ENCODE measurements at places on chromosomes 3 and 15.

DNA sequence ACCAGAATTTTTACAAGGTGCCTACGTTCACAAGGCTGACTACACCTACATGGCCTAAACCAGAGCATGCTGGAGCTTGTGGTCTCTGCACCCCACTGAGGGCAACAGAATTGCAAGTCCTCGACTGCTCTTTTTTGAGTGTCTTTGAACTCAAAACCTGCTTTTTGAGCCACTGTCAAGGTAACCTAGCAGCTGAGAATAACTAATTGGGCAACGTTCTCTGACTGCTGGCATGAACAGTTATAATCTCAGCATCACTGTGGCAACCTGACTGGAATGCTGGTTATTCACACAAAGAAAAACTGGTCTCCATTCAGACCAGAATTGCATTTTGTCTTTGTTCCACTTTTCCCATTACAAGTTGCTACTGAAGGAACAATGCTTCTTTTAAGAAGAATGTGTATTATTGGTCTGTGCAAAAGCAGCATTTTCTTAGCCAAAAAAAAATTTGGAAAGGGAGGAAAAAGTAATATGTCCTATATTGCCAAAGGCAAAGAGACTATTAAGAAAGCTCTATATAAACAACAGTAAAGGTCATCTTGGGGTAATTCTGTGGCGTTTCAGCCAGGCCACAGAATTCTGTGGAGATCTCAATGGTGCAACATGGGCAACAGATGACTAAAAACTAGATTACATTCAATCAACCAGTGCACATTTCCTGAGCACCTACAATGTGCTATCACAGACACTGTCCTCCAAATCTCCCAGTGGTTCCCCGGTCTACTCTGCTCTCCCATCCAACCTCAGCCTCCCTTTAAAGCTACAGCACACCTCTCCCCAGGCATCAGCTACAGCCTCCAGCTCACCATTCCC, 76.8 kb downstream of the TNIK start:
- no peak for DNase-seq

DNA sequence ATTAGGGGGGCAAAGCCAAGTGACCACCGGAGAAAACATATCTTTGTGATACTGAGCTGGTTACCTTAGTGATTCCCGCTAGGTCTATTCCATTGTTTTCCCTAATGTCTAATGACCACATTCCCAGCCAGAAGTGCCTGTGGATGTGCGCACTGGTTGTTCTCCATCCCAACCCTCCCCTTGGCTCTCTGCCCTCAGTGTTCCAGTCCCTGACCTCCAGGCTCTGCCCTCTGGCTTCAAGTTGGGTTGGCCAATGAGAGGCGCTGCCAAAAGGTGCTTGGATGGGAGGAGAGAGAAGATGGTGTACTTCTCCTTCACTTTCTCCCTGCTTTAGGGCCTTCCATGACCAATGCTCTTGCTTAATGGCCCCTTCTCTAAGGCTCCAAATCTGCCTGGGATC, 2.4 kb downstream of the COLQ start:
- DNase-seq: no peak

DNA sequence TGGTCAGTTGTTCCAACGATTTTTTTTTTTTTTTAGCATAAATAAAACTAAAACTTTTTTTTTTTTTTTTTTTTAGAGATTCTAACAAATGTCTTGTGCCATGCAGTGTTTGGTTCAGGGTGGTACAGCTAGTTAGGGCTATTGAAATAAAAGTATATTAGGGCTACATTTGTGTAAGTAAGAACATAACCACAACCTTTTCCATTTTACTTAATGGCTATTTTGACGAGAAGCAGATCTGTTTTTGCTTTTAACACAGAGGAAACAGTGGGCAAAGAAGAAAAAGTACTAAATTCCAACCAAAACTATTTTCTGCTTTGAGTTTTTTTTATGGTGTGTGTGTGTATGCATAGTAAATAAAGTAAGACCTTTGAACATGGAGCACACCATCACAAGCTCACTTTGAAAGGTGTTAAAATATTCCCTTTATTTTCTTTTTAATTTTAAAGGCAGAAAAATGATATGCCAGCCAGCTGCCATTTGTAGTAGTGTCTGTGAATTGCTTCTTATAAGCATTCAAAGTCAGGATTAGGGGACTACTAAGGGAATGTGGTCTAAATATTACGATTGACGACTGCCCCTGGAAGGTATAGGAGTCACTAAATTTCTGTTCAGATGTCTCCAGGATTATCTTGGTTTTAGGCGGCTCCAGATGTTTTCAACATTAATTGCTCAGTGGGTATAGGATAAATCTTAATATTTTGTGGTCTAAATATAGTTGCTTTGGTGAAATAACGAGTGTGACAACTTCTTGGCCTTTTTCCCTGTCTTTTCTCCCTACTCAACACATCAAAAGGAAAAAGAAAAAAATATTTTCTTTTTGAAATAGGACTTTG, 3.1 kb downstream of the RARB start:
- DNase-seq: no peak

DNA sequence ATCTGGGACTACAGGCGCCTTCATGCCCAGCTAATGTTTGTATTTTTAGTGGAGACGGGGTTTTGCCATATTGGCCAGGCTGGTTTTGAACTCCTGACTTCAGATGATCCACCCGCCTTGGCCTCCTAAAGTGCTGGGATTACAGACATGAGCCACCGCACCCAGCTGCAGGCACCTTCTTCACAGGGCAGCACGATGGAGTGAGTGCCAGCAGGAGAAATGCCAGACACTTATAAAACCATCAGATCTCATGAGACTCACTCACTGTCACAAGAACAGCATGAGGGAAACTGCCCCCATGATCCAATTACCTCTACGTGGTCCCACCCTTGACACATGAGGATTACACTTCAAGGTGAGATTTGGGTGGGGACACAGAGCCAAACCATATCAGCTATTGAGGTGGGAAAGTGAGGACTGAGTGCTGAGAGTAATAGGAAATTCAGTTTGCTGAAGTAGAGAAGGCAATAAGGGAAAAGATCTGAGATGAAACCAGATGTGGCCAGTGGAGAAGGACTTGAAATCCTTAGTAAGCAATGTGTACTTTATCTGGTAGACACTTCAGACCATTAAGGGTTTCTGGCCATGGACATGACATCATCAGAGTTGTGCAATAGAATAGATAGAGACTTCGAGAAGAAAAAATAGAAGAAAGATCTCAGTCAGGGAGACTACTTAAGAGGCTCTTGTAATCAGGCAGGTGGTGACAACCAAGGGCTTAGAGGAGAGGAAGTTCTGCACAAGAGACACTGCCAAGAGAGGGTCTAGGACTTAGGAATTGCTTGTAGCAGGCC, 18.1 kb upstream of the ATP13A5 start:
- DNase-seq: no peak

- DNase-seq: peak; percentile 13
These were observed 27.7 kb downstream of the HES1 start for GRCh38 chr3:194163697-194164096.

DNA sequence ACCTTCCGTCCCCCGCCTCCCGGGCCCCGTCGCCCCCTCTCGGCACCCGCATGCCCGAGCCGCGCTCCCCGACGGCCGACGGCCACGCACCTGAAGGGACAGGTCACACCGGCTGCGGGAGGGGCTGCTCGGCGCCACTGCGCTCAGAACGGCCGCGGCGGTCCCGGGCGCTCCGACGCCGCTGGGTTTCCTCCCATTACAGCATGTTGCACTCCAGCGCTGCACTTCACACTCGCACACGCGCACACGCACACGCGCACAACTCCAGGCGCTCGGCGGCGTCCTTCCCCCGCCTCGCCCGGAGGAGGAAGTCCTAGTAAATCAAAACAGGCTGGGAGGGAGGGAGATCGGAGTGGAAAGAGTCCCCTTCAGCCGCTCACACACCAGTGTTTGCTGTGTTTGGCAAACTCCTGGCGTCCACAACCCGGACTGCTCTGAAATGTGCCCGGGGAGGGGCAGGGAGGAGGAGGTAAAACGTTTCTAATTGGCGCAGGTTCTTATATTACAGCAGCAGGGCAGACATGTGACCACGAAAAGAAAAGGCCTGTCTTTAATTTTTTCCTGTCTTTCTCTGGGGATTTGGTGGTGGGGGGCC, 76.7 kb upstream of the VGLL4 start:
- DNase-seq: peak; percentile 80

GRCh38 chr15:62549345-62549970, 384.4 kb upstream of the C2CD4B start:
- DNase-seq: no peak

GRCh38 chr15:34085746-34086145, 15.9 kb downstream of the EMC7 start:
- DNase-seq: no peak

GRCh38 chr15:92533298-92533697, 122.3 kb downstream of the FAM174B start:
- no peak for DNase-seq

GRCh38 chr3:158492685-158493084, 78.3 kb upstream of the MLF1 start:
- no peak for DNase-seq
